ENCODE measurements at places on chromosomes 1 and 21.

GRCh38 chr1:218436997-218437396 is 91.9 kb downstream of the TGFB2 start:
- DNase-seq, result no peak

DNA sequence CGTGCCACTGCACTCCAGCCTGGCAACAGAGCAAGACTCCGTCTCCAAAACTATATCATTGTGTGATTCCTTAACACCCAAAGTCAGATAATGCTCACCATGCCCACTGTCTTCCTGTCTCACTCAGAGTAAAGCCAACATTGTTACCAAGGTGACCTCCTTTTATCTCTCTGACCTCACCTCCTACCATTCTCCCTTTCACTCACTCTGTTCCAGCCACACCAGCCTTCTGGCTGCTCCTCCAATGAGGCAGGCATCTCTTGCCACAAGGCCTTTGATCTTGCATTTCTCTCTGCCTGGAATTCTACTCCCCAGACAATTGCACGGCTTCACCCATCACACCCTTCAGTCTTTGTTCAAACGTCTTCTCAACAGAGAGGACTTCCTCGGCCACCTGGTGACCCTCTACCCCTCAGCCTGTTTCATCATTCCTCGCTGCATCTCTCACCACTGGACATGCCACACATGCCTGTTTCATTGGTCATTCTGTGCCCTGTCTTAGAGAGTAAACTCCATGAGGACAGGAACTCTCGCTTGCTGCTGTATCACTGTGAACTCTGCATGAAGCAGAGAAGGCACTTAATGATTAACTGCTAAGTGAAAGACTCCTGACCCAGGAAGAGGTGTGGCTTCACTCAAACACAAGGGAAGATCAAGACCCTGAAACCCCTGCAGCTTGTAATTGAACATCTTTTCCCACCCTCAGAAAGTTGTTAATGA is 67.1 kb upstream of the CAPZB start:
- DNase-seq, result no peak

GRCh38 chr1:60036856-60037460 is 36.6 kb downstream of the C1orf87 start:
- DNase-seq, result no peak

GRCh38 chr1:223225481-223225880 is 82.4 kb upstream of the TLR5 start:
- DNase-seq, result no peak

DNA sequence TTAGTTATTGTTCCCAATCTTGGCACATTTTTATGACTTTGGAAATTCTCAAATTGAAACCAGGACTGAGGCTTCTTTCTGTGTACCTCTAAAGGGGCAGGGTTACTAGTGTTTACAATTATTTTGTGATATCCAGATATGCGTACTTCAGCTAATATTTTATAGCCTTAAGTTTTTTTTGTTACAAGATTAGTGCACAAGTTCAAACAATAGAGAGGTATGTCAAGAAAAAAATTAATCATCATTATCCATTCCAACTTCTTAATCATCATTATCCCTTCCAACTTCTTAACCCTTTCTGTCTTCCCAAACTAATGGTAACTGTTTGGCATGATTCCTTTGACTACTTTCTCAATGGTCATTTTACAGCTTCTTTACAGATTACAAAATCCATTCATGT is 272.9 kb upstream of the C1orf105 start:
- DNase-seq, result no peak

Measured in Caki2 (cell line).